ENCODE measurements at places on chromosomes 11 and 22. TPM values are rescaled to one million over a fixed set of nuclear protein-coding genes. Genes with fewer than 3 reads are reported as not detected.

GRCh38 chr11:115802641-115803040 is 298.4 kb upstream of the CADM1 start:
- no peak for DNase-seq
- H3K4me3 ChIP-seq: no peak overlapping the region
- no peak overlapping the region for H3K27ac ChIP-seq
- H3K36me3 ChIP-seq: no peaks in the 10 kb centered on the region

Gene OR51E2
- not detected for total RNA-seq

Gene TRIM49D1
- total RNA-seq: not detected

Gene PHOX2A
- 26.6 TPM for total RNA-seq

All from adrenal gland (tissue), 19 donors.